Mammary epithelial cell (primary cell): ENCODE measurements at places on chromosomes 11 and 22. TPM values are rescaled to one million over a fixed set of nuclear protein-coding genes. Genes with fewer than 3 reads are reported as not detected.

DNA sequence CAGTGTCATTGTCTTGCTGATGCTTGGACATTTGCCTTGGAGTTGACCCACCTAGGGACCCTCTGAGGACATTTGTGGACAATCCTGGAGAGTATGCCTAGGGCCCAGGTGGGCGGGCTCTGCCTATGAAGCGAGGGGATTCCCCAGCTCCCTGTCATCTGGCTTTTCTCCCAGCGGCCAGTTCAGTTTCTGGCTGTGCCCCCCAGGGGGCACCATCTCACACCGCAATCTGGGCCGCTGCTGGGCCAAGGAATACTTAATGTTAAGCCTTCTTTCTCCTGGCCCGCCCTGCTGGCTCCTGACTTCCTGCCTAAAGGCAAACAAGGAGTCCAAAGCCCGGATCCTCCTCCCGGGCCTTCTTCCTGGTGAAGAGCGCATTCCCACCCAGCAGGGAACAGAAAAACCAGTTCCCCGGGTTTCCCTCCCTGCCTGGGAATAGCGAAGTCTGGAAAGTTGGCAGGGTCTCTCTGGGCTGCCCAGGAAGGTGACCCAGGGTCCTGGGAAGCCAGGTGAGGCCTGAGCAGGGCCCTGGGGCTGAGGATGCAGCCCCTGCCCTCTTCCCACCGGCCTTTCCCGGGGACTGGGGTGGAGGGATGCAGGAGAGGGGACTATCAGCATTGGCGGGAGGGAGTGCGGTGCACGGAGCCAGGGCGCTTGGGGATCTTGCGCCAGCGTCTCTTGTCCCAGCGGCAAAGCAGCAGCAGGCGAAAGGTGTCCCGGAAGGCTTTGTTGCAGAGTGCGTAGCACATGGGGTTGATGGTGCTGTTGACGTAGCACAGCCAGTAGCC, 11.9 kb downstream of the CHRM1 start:
- peak; percentile 53 for DNase-seq

GRCh38 chr11:79708319-79708932, 267.6 kb upstream of the TENM4 start:
- DNase-seq: peak; percentile 49

DNA sequence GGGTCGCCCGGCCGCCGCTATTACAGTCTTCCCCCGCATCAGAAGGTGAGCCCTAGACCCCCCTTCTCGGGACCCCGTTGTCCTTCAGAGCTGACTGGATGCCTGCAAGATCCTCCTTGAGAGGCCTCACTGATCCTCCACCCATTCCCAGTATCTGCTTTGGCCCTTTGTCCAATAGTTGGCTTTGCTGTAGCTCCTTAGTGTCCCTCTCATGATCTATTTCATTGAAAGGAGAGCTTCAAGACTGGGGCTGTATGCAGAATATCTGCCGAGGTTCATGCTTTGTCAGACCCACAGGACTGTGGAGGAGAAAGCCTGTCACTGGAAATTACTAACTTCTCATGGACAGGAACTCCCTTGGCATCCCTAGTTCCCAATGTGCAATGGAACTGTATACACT, 499 bp downstream of the DLAT start:
- DNase-seq: peak; percentile 10

DNA sequence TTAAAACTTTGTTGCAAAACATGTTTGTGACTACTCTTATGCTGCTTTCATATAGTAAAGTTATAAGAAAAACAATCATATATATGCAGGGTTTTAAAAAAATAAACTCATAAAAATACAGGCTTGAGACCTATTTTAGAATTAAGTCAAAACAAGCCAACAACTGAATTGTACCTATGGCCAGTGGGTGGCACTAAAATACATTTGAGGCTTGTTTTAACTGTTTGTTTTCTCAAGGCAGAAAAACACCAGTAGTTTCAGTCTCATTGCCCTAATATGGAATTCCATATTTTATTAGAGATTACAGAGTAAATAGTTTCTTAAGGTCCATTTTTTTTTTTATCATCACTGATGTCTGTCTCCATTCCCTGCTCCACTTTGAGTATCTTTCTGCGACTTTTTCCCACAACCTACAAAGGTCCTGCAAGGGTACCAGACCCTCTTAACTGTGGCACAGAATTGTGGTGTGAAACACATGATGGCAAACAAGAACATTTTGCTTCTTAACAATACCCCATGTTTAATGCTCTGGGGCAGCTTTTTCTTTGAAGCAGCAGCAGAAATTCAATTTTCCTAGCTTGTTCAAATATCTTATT, 8.5 kb upstream of the CCDC89 start:
- DNase-seq: peak; percentile 16

DNA sequence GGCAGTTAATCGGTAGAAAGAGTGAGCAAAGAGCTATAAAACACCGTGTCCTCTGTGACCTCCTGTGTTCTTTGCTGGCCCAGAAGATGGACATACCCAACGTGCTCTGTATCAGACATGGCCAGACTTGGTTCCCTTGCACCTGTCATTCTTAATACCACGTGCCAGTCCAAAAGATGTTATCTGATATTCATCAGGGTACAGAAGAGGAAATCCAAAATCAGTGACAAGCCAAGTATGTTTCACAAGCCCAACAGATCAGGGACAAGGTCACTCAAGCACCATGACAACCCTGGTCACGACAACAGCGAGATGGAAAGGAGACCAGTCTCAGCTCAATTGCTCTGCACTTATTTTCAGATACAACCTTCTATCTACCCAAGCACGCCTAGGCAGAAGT, 3.4 kb downstream of the LRP4 start:
- DNase-seq: no peak

Gene TRIM48
- not detected for polyA plus RNA-seq

Gene SCUBE1
- polyA plus RNA-seq: not detected

Gene RAC2
- 211 TPM for polyA plus RNA-seq

Gene PANX2
- polyA plus RNA-seq: 1.8 TPM

DNA sequence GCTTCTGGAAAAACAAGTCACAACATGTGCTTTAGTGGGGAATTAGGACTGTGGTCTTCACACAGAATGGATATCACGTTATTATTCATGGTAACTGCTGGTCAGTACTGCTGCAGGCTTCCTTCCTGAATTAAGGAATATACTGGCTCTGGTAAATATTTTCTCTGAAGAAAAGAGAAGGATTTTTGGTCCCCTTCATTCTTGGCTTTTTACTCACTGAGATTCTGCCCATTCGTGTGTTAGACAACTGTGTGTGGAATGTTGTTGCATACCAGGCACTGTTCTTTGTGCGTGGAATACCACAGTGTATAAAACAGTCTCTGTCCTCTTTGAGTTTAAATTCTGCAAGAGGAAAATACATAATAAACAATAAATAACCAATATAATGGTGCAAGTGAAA, 80.3 kb downstream of the ALX4 start:
- no peak for DNase-seq

DNA sequence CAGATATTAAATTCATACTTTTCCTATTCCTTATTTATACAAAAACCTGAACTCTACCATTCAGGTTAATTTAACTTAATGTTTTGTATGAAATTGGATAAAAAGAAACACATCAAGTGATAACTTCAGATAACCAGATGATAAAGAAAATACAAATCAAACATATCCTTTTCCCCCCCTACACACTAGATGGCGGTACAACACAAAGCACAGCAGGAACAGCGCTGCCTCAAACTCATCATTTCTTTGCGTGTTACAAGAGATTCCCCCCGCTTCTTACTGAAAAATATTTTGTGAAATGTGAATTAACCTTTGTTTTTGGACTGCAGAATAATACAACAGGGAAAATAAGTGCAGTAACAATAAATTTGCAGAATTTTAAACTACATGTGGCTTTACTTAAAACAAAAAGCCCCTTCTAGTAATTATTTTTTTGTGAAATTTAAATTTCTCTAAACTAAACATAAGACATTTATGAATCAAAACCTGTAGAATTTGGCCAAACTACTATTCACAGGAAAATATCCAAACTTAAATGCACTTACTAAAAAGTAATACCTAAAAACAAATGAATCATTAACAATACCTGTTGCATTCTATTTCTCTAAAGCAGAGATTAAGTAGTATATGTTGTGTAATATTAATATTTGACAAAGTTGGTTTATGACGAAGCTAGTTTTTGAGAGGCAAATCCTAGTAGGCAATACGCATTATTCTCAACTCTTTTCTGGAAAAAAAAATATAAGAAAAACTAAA, 74.4 kb downstream of the ARHGAP32 start:
- DNase-seq: peak; percentile 42

GRCh38 chr11:41320238-41320637, 139.2 kb downstream of the LRRC4C start:
- DNase-seq: no peak

DNA sequence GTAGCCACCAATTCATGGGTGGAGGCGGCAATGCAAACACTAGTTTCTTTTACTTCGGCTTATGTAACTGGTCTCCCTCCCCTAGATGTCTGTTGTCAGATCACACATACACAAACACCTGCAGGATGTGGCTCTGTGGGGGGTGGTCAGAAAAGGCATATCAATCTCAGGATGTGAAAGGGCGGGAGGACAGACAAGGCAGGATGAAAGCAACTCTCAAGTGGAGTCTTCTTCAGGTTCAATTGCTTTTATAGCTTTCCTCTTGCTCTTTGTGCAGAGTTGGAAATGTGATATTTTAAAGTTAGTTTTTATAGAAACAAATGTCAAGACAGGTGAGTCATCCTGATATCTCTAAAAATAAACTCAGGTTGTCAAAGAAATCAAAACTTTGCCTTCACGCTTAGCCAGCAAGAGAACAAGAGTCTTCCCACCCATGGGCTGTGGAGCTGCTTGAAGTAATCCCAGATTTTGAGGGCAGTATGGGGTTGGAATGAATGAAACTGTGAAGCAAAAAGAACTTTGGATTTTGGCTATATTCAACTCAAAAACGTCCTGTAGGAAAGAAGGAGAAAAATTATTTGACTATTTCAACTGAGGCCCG, 423.4 kb downstream of the GUCY1A2 start:
- DNase-seq: no peak

GRCh38 chr22:50530877-50531545, 1.2 kb upstream of the TYMP start:
- peak; percentile 56 for DNase-seq

Gene ST3GAL4
- 35.9 TPM for polyA plus RNA-seq
